Activated naive CD8-positive, alpha-beta T cell treated with anti-CD3 and anti-CD28 coated beads, Interleukin-2, amount 10 ng/mL, durations not matched to agents 7 days and 5 days (primary cell): ENCODE measurements at places on chromosomes 6 and 20. TPM values are rescaled to one million over a fixed set of nuclear protein-coding genes. Genes with fewer than 3 reads are reported as not detected.

The CBFA2T2 gene
- 27.7 TPM for total RNA-seq

The RWDD2A gene
- total RNA-seq: 2.2 TPM

The WFDC12 gene
- total RNA-seq: not detected

The CAP2 gene
- not detected for total RNA-seq

The PSORS1C1 gene
- not detected for total RNA-seq

The CDSN gene
- total RNA-seq: not detected

The CENPB gene
- 65.7 TPM for total RNA-seq

The TREML2 gene
- 14.9 TPM for total RNA-seq

The RBBP8NL gene
- not detected for total RNA-seq

DNA sequence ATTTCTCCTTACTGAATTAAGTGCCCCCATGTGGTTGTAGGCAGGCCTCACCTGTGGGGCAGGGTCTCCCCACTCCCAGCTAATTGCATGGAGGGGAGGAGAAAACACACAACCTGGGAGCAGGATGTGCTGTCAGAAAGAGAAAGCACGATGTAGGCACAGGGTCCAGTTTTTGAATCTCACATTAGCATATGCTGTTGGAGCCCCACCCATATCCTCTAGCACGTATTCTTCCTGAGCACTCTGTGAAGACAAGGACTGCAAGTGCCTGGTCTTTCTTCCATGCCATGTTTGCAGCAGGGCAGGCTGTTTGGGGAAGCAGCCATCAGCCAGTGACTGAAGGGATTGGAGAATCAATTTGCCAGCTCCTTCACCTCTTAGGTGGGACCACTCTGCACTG is 108.2 kb downstream of the CFAP61 start:
- DNase-seq: no peak

GRCh38 chr6:36666826-36667591 is 11.5 kb upstream of the CDKN1A start:
- no peak for DNase-seq

DNA sequence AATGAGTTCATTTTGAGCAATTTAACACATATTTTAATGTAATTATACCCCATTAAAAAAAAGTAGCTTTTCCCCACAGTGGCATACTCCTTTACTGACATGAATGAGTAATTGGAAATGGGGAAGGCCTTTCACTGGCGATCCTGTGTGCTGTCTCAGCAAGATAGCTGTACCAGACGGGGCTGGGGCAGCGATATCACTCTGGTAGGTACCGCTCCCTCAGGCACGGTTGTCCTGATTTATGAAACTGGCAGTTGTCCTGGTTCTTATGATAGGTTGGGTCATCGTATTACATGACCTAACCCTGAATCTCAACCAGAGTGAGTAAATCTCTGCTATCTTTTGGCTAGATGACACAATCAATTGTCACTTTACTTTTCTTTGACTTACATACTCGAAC is 355.0 kb upstream of the MAP3K7 start:
- DNase-seq: no peak

GRCh38 chr6:52276130-52276529 is 8.4 kb downstream of the MCM3 start:
- no peak for DNase-seq

GRCh38 chr6:135358251-135358821 is 139.2 kb downstream of the AHI1 start:
- no peak for DNase-seq

GRCh38 chr20:48128436-48128835 is 343.2 kb upstream of the SULF2 start:
- no peak for DNase-seq

- no peak for DNase-seq
These were observed 18.9 kb downstream of the TREML1 start for GRCh38 chr6:41135062-41135832.

GRCh38 chr6:29926413-29927274 is 15.7 kb upstream of the HLA-A start:
- peak; percentile 65 for DNase-seq

GRCh38 chr6:52735071-52735470 is 28.2 kb downstream of the GSTA2 start:
- no peak for DNase-seq

GRCh38 chr20:36573798-36574365 is 485 bp downstream of the TGIF2 start:
- DNase-seq: peak; percentile 61

DNA sequence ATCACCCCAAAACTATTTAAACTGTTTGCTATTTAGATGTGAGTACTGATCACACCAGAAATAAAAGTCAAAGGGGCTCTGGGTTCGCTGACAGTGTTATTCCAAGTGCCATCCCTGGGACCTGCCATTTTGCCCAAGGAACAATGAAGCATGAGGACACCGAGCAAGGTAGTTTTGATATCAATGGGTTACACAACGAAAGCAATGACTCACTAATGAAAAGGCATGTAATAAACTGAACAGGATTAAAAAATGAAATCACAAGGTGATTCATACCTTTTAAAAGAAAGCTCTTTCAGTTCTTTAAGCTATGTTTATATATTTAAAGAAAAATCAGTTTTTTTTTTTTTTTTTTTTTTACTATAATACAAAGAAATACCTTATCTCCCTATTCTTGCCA is 102.0 kb downstream of the HS3ST5 start:
- no peak for DNase-seq

- DNase-seq: no peak
These were observed 108.7 kb downstream of the NCOA3 start for GRCh38 chr20:47610247-47610944.

- no peak for DNase-seq
These were observed 29.9 kb downstream of the FBXO30 start for GRCh38 chr6:145784683-145785082.

DNA sequence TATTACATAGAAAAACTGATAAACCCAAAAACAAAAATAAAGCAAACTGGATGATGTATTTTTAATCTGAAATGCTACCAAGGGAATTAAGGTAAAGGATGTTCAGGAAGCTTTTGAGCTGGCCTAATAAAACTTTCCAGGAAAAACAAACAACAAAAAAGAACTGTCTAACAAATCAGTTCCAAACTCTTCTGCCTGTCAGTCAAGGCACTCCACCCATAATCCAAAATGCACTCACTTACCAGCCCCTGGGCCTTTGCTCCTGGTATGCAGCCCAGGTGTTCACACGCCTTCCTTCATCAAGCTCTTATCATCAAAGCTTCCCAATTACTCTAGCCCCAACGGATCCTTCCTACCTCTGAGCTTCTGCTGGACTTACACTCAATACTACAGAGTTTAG is 3.7 kb downstream of the EXOC2 start:
- no peak for DNase-seq

DNA sequence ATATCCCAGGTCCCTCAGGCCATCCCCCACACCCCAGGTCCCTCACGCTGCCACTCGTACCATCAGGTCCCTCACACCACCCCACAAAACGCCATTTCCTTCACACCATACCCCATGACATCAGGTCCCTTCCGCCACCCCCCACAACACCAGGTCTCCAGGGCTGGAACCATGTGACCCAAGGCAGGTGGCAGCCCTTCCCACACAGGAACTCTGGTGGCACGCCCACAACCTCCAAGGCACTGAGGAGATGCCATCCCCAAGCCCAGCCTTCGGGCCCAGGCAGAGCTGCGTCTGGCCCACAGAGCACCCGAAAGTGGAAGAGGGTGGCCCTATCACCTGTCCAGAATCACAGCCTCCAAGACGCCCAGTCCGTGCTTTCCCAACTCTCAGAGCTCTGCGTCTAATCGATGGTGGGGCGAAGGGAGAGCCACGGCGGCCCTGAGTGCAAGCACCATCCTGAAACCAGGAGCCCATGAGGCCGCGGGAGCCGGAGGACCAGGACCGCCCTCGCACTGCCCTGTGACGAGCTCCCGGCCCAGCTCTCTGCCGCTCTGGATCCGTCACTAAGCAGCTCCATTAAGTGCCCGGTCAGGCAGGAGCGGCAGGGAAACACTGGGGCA is 12.7 kb downstream of the TAF4 start:
- no peak for DNase-seq

- DNase-seq: no peak
These were observed 9.3 kb downstream of the TRAPPC3L start for GRCh38 chr6:116536216-116536621.

DNA sequence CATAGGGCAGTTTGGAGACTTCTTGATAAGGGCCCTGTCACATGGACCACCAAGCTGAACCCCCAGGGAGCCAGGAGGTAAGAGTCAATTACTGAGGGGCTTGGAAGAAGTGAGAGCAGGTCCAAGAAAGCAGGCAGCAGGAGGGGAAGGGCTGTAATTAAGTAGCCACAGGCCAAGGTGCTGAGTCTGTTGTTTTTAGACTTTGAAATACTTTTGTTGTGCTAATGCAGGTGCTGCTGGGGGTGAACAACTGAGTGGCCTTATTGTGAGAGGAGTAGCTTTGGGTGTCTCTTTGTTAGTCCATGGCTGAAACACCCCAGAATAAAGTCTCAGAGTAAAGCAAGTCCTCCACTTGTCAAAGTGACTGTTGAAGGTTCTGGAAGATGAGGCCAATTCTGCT is 267.0 kb upstream of the SUPT3H start:
- no peak for DNase-seq

- no peak for DNase-seq
These were observed 286.9 kb downstream of the PTPRK start for GRCh38 chr6:128233531-128233930.

DNA sequence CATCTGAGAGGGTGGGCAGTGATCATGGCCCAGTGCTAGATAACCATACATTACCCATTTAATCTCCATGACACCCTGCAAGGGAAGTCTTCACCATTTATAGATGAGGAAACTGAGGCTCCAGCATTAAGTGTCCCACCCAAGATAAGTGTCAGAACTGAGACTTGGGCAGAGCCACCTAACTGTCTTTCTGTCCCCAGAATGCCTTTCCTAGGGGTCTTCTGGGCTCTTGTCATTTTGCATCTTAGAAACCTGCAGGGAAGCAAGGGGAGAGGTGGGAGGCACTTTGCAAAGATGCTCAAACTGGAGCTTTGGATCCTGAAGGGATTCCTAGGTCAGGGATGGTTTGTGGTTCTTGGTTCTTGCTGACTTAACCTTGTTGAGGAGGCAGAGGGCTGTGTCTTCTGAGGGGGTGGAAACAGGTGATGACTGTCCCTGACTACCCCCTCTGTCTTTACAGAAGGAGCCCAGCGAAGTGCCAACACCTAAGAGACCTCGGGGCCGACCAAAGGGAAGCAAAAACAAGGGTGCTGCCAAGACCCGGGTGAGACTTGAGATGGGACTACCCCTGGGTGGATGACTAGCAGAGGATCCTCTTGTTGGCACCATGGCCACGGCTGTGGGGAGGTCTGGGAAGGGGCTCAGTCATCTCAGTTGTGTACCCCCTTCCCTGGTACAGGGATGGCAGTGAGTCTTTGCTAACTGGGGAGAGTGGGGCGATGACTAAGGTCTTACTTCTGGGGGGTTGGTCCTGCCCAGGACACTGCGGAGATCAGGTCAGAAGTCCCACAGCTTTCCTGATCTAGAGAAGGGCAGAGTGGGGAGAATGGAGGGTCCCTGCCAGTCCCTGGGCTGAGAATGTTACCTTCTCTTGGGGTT is 5.8 kb downstream of the HMGA1 start:
- DNase-seq: no peak

- DNase-seq: no peak
These were observed 102.8 kb upstream of the PHACTR1 start for GRCh38 chr6:12613811-12614210.

- DNase-seq: no peak
These were observed 56.3 kb downstream of the EZR start for GRCh38 chr6:158762787-158763433.

DNA sequence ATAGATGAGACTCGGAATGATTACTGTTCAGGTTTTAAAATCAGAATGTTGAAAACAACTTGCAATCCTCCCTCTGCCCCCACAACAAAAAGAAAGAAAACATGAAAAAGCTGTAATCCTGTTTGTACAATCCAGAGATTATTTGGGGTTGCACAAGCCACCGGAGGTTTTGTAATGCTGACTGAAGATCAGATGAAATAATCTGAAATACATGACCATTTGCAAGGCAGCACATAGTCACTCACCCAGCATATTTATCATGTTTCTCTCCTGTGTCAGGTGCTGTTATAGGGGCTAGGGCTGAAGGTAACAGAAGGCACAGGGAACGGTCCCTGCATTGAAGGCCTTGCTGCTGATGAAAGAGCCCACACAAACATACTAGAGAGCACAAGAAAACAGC is 85.3 kb downstream of the SIM1 start:
- no peak for DNase-seq

DNA sequence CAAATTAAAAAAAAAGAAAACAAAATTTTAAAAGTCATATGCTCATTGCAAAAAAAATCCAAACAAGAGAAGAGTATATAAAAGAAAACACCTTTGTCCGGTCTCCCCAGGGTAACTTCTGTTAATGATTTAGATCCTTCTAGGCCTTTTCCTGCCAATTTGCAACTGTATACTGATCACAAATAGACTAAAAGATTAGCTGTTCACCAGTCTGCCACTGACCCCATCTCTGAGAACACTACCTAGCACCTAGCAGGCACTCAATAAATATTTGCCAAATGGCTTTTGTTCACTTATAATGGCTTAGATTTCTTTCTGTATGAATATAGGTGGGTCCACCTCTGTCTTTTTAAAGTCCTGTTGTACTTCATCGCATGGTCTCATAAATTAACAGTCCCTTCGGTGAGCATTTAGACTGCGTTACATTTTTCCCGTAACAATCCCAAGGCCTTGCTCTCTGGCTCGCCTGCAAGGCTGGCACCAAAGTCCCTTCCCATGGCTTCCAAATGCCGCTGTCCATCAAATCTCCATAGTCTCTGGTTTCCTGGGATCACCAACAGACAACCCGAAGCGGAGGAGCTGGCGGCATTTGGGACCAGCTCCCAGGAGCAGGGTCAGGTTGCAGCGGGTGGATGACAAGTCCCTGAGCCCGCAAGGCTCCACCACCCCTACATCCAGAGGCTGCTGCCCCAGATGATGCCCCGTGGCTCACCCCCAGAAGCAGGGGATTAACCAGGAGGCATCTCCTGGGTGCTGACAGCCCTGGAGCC is 11.8 kb downstream of the JPH2 start:
- no peak for DNase-seq

GRCh38 chr6:140494321-140495108 is 1120.1 kb upstream of the CITED2 start:
- no peak for DNase-seq

DNA sequence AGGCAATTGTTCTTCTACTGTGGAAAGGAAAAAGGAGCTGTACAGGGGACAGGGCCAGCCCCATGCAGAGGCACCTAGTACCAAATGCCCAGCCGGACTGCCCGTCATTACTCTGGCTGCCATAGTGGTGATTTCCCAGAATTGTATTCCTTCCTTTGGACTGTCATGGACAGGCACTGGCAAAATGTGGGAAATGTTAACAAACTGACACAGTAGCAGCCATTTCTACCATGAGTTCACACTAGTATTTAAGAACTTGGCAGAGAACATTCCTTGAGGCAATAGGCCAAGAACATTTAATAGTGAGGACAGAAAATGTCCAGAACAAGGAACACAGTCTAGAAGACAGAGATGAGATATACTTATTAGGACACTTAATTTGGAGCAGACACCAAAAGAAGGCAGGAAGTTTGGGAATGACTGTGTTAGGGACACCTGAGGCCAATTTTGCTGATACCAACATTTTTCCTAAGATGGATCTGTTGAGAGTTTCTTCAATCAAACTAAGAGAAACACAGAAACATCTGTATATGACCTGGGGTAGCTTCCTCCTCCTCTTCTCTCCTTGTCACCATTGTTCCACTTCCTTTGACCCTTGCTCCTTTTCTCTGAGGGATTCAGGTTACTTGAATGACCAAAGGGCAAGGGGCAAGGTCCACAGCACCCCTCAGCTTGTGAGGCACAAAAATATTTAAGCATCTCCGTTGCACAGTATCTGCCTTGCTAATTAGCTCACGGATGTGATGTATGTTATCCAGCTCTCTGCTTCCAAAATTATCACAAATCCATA is 14.9 kb downstream of the ADTRP start:
- no peak for DNase-seq
